ENCODE measurements at places on chromosomes 5 and 9.

GRCh38 chr5:90134892-90135291 is 274.7 kb downstream of the CETN3 start:
- peak; percentile 79 for DNase-seq

DNA sequence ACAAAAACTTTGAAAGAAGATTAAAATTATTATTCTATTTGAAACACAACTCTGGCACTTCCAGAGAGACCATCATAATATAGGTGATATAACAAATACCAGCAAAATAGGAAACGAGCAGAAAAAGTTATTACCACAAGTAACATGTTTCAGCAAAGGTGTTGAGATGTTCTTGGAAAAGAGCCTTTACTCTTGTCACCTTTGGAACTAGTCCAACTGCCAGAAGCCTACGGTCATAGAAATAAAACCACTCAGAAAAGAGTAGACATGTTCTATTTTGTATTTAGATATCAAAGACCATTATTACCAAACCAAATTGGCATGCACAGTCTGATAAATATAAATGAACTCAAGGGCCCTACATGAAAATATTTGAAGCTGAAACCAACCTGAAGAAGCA is 145.0 kb upstream of the DMAC1 start:
- no peak for DNase-seq

GRCh38 chr5:170439223-170439943 is 50.2 kb upstream of the KCNMB1 start:
- no peak for DNase-seq

GRCh38 chr5:6961837-6962635 is 248.8 kb downstream of the TENT4A start:
- DNase-seq, result no peak

DNA sequence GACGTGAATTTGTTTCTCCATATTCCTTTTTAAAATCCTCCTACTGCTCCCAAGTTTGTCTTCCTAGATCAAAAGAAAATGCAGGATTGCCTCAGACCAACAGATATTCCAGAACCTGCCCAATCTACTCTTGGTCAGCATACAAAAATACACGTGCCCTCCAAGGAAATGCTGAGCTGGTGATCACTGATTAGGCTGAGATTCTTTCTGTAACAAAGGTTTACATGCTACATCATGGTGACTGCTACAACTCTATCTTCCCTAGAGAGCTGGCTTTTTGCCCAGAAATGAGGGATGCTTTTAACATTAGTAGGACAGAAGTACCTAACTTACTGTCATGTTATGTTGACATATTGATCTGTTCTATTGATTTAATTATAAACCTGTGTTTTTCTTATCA is 35.5 kb downstream of the OR2Y1 start:
- DNase-seq, result no peak

DNA sequence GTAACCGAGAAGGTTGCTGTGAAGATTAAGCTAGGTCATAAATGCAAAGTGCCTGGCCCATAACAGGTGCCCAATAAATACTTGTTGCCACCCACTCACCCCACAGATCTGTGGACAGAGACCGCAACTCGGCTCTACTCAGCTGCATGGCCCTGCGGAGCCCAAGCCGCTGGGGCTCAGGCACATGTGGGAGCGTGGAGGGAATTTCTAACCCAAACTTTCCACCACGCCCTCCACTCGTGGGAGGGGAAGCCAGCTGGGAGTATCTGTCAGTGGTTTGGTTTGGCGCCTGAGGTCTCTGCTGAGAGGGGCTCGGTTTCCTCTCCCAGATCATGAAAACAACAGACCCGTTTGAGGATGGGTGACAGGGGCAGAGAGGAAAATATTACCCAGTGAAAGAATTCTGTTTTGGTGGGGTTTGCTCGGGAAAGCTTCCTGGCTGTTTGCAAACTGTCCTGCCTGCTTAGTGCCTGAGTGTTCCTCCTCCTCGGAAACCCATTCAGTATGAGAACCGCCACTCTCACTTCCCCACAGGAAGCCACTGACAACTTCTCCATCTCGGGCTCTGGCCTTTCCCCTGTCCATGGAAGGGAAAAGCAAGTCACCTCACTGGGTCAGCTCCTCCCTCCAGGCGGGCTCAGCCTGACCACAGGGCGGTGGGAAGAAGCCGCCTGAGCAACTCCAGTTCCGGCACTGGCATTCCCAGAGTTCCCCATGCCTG is 60.1 kb downstream of the RGS3 start:
- no peak for DNase-seq

GRCh38 chr9:126527109-126527825 is 86.5 kb upstream of the LMX1B start:
- no peak for DNase-seq

DNA sequence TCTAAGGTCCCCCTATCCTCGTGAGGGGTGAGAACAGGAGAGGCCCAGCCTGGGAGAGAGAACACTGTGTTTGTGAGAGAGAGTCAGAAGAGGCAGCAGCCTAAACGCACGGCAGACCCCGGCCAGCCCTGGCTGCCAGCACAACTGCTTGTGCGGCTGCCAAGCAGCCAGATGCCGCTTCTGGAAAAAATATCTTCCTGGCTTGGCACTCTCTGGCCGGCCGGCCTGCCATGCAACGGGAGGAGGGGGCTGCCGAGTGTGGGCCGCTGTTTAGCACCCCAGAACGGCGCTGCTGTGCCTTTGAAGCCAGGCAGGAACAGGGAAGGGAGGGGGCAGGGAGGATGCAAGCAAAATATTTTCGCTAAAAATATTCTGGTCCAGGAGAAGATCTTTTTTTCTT is 105.0 kb downstream of the FGF18 start:
- no peak for DNase-seq

DNA sequence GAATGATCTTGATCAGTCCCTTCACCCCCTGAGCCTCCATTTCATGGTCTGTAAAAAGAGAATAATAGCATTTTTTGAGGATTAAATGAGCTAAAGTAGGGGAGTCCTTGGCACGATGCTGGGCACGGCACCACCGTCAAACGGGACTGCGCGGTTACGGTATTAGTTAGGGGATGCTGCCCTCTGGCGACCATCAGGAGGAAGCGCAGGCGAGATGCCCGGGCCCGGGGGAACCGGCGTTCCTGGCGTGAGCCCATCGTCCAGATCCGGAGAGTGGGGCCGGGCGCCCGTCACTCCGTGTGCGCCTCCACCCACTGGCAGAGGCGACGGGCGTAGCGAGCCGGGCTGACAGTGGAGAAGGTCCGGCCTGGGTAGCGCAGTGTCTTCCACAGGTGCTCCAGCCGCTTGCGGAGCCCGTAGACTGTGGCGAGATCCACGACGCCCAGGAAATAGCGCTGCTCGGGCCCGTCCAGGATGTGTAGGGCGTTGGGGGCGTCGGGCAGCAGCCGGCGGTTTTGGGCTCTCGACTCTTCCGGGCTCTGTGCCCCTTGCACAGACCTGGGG is 4.8 kb upstream of the ST6GALNAC4 start:
- DNase-seq, result peak; percentile 46

DNA sequence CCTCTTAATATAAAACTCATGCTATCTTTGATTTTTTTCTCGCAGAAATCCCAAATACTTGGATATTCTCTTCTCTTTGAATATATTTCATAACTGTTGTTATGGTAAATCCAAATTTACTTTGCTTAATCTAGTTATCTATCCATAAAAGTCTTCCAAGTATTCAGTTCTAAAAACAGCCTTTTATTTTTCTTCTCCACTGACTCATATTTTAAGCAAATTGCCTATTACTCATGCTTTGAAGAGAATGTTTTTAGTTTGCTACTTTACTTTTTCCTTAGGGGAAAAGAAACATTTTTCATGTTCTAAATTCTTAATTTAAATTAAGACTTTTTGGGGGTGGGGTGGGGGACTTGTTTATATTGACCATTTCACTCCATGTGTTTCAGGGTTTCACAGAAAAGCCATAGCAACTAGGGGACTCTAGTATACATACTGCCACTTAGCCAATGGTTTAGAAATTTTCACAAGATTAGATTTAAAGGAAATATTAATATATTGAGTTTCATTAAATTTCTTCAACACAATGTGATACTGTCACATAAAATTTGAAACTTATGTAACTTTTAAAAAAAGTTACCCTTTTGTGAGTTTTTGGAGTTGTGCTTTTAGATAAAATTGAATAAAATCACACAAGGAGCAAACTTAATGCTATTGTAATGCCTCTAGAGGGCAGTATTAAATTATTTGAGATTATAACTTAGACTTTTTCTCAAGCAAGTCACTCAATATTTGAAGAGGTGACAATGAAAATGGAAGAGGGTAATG is 545.8 kb upstream of the ARRDC3 start:
- peak; percentile 69 for DNase-seq

All from astrocyte of the spinal cord (primary cell).